GM12892 (cell line): ENCODE measurements at places on chromosomes 4 and X.

DNA sequence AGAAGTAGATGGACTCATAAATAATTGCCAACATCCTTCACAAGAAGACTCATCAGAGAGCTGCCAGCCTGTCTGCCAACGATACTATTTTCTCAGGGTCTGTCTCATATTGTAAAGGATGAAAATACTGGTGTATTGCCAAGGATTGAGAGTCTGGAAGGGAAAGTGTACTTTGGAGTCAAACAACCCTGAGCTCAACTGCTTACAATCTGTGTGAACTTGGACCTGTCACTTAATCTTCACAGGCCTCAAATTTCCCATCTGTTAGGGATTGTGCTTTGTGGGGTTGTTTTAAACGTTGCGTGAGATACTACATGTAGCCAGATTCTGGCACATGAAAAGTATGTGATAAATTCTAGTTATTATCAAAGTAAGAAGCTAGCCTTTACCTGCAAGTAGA, 169.1 kb downstream of the LHFPL1 start:
- no peak for DNase-seq

DNA sequence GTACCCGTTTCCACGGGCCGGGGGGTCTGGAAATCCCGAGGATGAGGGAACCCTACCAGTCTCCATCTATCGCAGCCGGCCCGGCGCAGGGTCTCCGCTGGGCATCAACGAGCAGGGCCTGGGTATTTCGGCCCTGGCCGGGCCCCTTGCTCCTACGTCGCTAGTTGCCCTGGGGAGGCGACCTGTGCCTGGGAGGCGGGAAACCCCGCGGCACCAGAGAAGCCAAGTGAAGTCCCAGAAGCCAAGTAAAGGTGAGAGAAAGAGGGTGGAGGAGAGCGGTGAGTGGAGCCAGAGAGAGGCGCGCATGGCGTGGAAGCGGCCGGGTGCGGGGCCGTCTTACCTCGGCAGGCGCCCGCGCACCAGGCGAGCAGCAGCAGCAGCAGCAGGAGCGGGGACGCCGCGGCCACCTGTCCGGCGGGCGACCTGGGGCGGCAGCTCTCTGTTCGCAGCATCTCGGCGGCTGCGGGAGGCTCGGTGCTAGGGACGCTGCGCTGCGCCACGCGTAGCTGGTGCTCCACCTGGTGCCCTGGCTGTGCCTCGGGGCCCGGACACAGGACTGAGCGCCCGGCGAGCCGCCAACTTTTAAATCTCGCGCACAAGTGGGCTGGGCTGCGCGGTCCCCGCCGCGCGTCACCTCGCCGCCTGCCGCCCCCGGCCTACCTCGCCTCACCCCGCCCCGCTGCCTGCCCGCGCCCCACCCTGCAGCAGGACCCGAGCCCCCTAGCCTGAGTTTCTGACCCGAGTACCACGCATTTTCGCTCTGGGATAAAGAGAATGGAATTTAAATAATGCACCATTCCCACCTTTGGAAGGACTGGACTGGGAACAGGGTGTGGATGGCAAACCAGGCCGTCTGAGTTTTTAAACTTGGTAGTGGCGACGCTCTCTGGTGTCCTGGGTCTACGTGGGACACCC, at the start of gene NMU:
Gene NMU, minus strand, starts transcription at position 558 of the 915 bp plus-strand sequence. Its CDS starts 106 bp downstream, at position 452.
- DNase-seq, result no peak

- no peak for DNase-seq
Observed at GRCh38 chrX:133676344-133677122, 261.2 kb upstream of the GPC4 start.

DNA sequence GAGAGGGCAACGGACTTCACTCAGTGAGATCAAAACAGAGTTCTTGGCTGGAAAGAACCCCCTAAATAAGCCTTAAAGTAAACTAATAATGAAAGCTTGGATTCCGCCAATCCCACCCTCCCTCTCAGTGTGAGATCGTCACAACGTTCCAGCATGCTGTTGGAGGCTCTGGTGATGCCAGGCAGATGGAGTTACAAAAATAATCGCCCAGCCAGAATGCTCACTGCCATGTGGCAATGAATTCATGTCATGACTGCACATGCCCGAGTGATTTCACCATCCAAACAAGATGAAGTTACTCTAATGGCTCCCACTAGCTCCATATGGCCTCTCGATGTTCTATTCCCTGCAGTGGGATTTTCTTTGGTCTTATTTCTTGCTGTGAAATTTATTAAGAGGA, 248.0 kb downstream of the SPATA18 start:
- DNase-seq, result no peak

- DNase-seq, result no peak
Observed at GRCh38 chr4:161359491-161359890, 804.3 kb downstream of the FSTL5 start.

DNA sequence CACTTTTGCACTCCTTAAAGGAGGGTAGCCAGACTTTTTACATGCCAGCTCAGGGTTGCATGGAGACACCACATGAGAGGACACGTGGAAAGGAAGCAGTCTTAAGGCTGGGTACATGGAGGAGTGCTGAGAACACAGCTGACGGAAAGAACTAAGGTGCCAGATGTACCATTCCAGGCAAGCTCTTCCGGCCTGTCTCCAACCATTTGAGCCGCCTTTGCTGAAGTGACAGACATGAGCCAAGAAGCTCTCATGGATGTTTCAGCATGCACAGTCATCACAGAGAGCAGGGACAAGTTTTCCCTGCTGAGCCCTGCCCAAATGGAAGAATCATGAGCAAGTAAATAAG, 83.4 kb upstream of the BMP2K start:
- no peak for DNase-seq

DNA sequence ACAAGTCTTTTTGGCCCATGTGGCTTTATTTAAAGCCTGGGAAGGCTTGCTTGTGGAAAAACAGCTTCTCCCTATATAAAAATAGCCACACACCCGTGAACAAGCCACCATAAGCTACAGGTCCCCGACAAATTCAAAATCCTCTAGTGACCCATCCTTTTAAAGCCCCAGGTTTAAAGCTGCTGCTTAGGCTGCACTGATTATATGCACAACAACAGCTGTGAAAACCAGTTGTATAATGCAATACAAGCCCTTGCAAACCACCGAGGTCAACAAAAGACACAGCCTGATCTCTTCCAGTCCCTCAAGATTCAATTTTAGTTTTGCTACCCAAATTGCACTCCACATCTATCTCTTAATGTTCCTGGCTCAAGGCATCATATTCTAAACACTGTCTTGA, 186.0 kb upstream of the WDFY3 start:
- no peak for DNase-seq

GRCh38 chr4:81806485-81806884, 334.8 kb upstream of the RASGEF1B start:
- no peak for DNase-seq

- no peak for DNase-seq
Observed at GRCh38 chrX:40651620-40652223, 4.4 kb upstream of the CXorf38 start.

DNA sequence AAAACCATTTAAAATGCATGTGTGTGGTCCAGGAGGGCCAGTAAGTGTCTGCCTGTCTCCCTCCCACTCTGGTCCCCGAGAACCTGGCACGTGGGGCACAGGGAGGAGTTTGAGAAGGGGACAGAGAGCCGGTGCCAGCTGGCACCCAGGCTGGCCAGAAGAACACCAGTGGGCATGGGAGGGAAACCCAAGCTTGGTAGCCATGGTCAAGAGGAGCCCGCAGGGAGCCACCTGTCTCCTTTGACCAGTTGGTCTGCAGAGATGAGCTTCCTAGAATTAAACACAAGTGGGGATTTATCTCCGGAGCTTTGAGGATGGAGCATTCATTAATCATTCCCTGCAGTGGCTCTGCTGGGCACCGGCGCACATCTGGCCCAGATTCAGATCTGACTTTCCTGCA, 41.6 kb downstream of the HMX1 start:
- peak; percentile 1 for DNase-seq

GRCh38 chr4:6868386-6868785, 41.2 kb upstream of the TBC1D14 start:
- no peak for DNase-seq

DNA sequence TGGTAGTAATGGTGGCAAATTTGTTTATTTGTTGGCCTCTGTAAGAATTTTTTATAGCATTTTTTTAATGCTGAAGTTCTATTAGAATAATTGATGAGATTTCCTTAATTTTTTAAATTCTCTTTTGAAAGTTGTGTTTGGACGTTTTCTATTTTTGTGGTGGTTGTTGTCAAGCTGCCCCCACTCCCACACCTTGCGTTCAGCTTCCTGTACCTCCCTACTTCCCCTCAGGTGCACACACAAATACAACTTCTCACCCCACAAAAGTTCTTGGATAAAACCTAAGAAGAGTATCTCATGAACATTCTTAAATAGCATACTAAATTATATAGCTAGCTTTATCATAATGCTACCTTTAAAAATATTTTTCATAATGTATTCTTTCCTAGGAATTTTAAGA, 38.7 kb downstream of the EXOC1 start:
- no peak for DNase-seq

GRCh38 chr4:147755561-147756295, 23.8 kb downstream of the ARHGAP10 start:
- no peak for DNase-seq

DNA sequence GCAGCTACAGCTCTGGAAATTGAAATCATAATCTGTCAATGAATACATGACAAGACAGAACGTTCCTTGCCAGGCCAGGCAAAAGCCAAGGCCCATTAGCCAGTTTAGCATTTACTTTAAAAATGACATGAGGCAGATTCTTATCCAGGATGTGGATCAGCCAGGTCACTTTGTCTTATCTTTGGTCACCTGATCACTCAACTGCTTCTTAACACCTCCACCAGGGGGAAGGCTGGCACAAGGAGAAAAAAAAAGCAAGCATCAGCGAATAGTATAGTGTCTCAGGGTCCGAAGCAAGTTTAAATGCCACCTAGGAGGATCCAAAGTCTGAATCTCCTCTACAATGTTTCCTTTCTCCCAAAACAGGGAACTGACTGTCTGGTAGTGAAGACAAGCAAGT, 18.8 kb downstream of the ATP1B4 start:
- DNase-seq, result no peak

DNA sequence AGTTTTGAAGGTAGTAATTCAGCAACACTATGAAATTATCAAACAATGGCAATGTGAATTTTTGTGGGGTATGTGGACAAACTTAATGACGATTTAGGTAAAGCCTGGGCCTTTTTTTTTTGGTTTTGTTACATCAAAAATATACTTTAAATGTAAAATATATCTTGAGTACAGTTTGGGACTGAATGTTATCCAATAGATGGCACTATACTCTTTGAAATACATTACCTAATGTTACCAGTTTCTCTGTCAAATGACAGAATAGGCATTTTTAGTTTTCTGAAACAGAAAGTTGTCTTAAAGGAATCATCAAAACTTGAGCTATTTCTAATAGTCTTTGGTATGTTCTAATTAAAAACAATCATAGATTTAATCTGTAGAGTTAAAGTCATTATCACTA, 1651.9 kb downstream of the C4orf33 start:
- no peak for DNase-seq

GRCh38 chr4:87321888-87322287, 794 bp downstream of the HSD17B13 start:
- no peak for DNase-seq

GRCh38 chr4:45795135-45795534, 328.7 kb downstream of the GABRG1 start:
- DNase-seq, result no peak

- DNase-seq, result no peak
Observed at GRCh38 chr4:108116423-108117168, 52.1 kb downstream of the LEF1 start.

DNA sequence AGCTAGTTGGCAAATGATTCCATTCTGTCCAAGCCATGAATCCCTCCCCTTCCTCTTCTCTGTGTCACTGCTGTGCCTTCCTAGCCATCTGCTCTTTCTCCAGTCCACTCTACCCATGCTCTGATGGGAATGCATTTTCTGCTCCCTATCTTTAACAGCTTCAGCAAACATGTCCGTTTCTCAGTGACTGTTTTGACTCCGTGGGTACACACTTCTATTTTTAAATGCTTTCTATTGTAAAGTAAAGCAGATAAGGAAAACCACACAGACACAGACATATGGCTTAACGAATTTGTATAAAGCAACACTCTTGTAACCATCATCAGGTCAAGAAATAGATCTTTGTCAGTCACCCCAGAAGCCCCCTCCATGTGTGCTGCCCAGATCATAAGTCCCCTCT, 72.4 kb upstream of the KLHL13 start:
- no peak for DNase-seq

- no peak for DNase-seq
Observed at GRCh38 chr4:65600656-65601055, 69.6 kb downstream of the EPHA5 start.

- no peak for DNase-seq
Observed at GRCh38 chrX:20857746-20858145, 516.5 kb upstream of the CNKSR2 start.

DNA sequence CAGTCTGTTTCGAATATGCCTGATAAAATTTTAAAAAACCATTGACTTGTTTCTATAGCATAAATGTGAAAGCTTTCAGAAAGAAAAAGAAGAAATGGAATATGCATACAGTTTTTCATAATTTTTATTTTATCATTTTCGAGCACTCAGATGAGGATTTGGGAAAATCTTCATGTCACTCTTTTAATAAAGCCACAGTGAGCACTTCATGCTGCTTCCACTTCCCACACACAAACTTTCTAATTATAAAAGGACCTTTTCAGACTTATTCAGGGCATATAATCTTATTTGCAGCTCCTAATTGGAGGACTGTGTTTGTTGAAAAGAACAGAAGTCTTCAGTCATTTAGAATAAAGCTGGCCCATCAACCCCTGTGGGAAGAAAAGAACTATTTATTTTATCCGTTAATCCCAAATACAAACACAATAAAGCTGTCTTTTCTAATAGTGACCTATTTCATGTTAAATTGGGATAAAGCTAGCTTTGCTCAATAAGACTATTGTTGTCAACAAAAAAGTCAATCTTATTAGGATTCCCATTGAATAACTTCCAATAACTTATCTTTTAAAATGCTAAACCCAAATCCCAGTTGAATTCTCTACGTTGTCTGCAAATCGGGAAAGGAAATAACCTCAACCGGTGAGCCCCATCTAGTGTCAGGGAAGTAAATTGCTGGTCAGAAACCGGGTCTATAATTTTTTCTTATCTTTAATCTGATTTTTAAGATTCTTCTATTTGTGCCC, 211.5 kb downstream of the PDGFRA start:
- no peak for DNase-seq

DNA sequence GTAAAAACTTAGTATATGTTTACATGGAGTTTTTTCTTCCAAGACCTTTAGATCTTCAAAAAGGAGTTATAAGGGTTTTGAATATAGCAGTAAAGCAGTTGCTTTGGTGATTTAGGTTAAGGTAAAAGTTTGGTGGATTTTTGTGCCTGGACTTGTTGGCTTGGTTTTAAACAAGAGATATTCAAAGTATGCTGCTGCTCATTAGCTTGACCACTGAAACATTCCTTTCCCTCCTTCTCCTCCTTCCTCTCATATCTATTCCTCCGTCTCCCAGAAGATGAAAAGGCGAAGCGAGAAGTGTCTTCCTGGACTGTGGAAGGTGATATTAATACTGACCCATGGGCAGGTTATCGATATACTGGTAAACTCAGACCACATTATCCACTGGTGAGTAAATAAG, 38.4 kb downstream of the METAP1 start:
- no peak for DNase-seq

GRCh38 chr4:121217351-121217750, 53.2 kb upstream of the TNIP3 start:
- DNase-seq, result no peak
